ENCODE measurements at places on chromosomes 1 and 21. TPM values are rescaled to one million over a fixed set of nuclear protein-coding genes. Genes with fewer than 3 reads are reported as not detected.

The C1orf141 gene
- total RNA-seq, result not detected

The ASCL5 gene
- not detected for total RNA-seq

The OR2L8 gene
- not detected for total RNA-seq

The GSTM2 gene
- total RNA-seq, result 51.2 TPM

The ATP6V1G3 gene
- total RNA-seq, result not detected

The IRF6 gene
- total RNA-seq, result 0.74 TPM

The PROK1 gene
- total RNA-seq, result 1.3 TPM

The KCNA2 gene
- 1.5 TPM for total RNA-seq

The VCAM1 gene
- 27.3 TPM for total RNA-seq

The SPATA21 gene
- not detected for total RNA-seq

The DMBX1 gene
- total RNA-seq, result 0.45 TPM

The KCNC4 gene
- 12.8 TPM for total RNA-seq

The CYP2J2 gene
- not detected for total RNA-seq

The RGS7 gene
- total RNA-seq, result not detected

The KRTAP21-2 gene
- total RNA-seq, result not detected

The KPRP gene
- not detected for total RNA-seq

The EFNA3 gene
- total RNA-seq, result 0.58 TPM

The ALPL gene
- total RNA-seq, result 129 TPM

The CFHR3 gene
- 0.39 TPM for total RNA-seq

The TAS1R1 gene
- not detected for total RNA-seq

The UMODL1 gene
- total RNA-seq, result not detected

The COL6A1 gene
- 521 TPM for total RNA-seq

The LCE6A gene
- not detected for total RNA-seq

The TMEM200B gene
- total RNA-seq, result 15.1 TPM

The APP gene
- total RNA-seq, result 317 TPM

The TARS2 gene
- 14.0 TPM for total RNA-seq

The SLC6A17 gene
- total RNA-seq, result not detected

The KRTAP10-4 gene
- total RNA-seq, result not detected

The AMY1C gene
- total RNA-seq, result not detected

The RGS18 gene
- total RNA-seq, result 7.3 TPM

The GLIS1 gene
- 2.1 TPM for total RNA-seq

The CD53 gene
- 93.6 TPM for total RNA-seq

The AKNAD1 gene
- total RNA-seq, result not detected

The NFIA gene
- 111 TPM for total RNA-seq

The OVAAL gene
- not detected for total RNA-seq

The SGIP1 gene
- 4.2 TPM for total RNA-seq

The IGSF5 gene
- total RNA-seq, result not detected

The CLCA2 gene
- total RNA-seq, result 1.9 TPM

The OR10R2 gene
- not detected for total RNA-seq

The FLG gene
- total RNA-seq, result not detected

The PPFIA4 gene
- 0.55 TPM for total RNA-seq

The HAO2 gene
- total RNA-seq, result not detected

The CPLANE2 gene
- 1.9 TPM for total RNA-seq

The SPRR5 gene
- not detected for total RNA-seq

The NBL1 gene
- total RNA-seq, result 126 TPM

The PAQR6 gene
- 1.4 TPM for total RNA-seq

The LMX1A gene
- 0.32 TPM for total RNA-seq

The BLACAT1 gene
- not detected for total RNA-seq

All from mesenteric fat pad (tissue), 1 donor.